ENCODE measurements at places on chromosomes 6 and 20. TPM values are rescaled to one million over a fixed set of nuclear protein-coding genes. Genes with fewer than 3 reads are reported as not detected.

ATXN1 gene
- 35.6 TPM for total RNA-seq

LAMA2 gene
- total RNA-seq = 331 TPM

MYH7B gene
- 0.17 TPM for total RNA-seq

MAN1A1 gene
- 268 TPM for total RNA-seq

TRIM31 gene
- total RNA-seq = not detected

LINC00237 gene
- not detected for total RNA-seq

BMP2 gene
- total RNA-seq = 16.7 TPM

RNASET2 gene
- 40.4 TPM for total RNA-seq

SYNDIG1 gene
- total RNA-seq = not detected

CLIC5 gene
- 15.2 TPM for total RNA-seq

CYP39A1 gene
- total RNA-seq = 0.88 TPM

SUPT3H gene
- 6.2 TPM for total RNA-seq

MCCD1 gene
- total RNA-seq = not detected

PPP1R3G gene
- total RNA-seq = 1.3 TPM

CST1 gene
- not detected for total RNA-seq

ANGPT4 gene
- 2.3 TPM for total RNA-seq
